ENCODE measurements at places on chromosomes 7 and 10. TPM values are rescaled to one million over a fixed set of nuclear protein-coding genes. Genes with fewer than 3 reads are reported as not detected.

DNA sequence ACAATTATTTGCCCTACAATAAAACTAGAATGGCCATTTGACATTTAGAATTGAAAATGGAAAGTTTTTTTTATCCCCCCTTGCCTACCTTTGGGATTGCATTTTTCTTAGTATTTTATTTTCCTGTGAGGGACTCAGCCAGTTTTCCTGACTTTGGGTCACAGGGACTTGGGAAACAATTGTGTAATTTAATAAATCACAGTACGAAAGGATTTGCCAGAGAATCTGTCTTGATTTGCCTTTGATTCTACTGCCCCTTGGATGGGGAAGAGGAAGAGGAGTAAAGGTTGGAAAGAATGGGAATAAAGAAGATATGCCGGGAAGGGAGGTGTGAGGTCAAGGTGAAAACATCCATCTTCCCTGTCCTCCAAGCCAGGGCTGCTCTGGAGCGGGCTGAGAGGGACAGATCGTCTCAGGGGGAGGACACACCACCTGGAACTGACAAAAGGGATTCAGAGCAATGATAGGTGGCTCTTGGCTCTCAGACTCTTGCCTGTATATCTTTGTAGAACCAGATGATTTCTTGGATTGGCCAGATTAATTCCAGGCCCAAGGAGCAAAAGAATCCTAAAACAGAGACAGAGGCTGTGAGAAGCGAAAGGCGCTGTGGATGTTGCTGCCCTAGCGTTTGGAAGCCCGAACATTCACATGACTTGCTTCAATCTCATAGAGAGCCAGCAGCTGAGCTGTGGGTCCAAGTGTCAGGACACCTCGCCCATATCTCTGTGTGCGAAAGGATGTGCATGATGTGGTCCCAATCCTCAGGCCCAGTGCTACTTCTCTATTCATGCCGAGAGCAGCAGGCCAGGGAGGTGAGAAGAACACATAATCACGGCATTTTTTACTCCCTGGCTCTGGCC lies 50.3 kb upstream of the ZEB1 start:
- no peaks in the 10 kb centered on the region for H3K4me1 ChIP-seq
- H3K36me3 ChIP-seq: no peaks in the 10 kb centered on the region
- no peaks in the 10 kb centered on the region for H3K27me3 ChIP-seq
- no peak for DNase-seq

GRCh38 chr10:43211030-43211429 lies 55.8 kb downstream of the RASGEF1A start:
- no peaks in the 10 kb centered on the region for H3K4me1 ChIP-seq
- H3K4me3 ChIP-seq: no peak overlapping the region
- no peak for DNase-seq
- H3K27me3 ChIP-seq: no peaks in the 10 kb centered on the region

GRCh38 chr7:51070151-51070550 lies 246.5 kb downstream of the COBL start:
- H3K36me3 ChIP-seq: no peaks in the 10 kb centered on the region
- no peak for DNase-seq
- no peaks in the 10 kb centered on the region for H3K27me3 ChIP-seq
- H3K27ac ChIP-seq: no peak overlapping the region
- no peak overlapping the region for H3K4me3 ChIP-seq
- peaks cover 21% of the 10 kb centered on the region for H3K4me1 ChIP-seq

DNA sequence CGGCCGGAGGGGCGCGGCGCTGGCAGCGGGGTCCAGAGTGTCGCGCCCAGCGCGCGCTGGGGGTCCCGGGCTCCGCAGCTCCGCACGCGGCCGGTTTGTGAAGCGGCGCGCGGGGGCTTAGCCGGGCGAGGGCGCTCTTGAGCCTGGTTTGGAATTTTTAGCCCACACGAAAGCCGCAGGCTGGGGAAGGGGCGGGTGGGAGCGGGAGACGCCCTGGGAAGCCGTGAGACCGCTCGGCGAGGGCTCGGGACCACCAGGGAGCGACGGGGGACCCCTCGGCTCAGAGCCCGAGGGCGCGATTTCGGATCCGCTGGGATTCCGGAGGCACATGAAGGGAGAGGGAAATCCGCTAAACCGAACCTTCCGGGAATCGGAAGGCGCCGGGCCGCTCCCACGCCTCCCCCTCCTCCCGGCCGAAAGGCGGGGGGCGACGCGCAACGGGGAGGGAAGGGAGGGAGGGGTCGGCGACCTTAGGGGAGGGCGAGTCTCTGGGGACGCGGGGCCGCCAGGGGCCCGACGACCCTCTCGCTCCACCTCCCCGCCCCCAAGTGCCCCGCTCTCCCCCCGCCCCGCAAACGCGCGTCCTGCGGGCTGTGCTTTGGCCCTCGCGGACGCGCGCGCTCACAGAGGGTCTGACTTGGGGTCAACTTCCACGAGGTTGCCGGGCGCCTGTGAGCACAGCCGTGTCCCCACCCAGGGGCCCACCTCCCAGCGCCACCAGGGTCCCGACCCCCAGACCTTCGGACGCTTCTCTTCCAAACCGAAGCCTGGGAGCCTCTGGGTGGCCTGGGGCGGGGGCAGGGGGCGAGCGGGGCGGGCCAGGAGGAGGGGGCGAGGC lies 5.1 kb upstream of the ELFN1 start:
- peak overlapping the region; percentile 69 for H3K4me3 ChIP-seq
- H3K36me3 ChIP-seq: no peaks in the 10 kb centered on the region
- DNase-seq: peak; percentile 55
- peaks cover 53% of the 10 kb centered on the region for H3K27me3 ChIP-seq
- H3K27ac ChIP-seq: peak overlapping the region; percentile 70
- peaks cover 39% of the 10 kb centered on the region for H3K4me1 ChIP-seq

CD36 gene
- polyA plus RNA-seq: 529 TPM

RBP3 gene
- not detected for polyA plus RNA-seq

SSC4D gene
- 1.6 TPM for polyA plus RNA-seq

- no peak for DNase-seq
- H3K4me3 ChIP-seq: no peak overlapping the region
- H3K27me3 ChIP-seq: no peaks in the 10 kb centered on the region
- H3K36me3 ChIP-seq: peaks cover 10% of the 10 kb centered on the region
Observed at GRCh38 chr7:50665403-50666123, 100.4 kb upstream of the DDC start.

DNA sequence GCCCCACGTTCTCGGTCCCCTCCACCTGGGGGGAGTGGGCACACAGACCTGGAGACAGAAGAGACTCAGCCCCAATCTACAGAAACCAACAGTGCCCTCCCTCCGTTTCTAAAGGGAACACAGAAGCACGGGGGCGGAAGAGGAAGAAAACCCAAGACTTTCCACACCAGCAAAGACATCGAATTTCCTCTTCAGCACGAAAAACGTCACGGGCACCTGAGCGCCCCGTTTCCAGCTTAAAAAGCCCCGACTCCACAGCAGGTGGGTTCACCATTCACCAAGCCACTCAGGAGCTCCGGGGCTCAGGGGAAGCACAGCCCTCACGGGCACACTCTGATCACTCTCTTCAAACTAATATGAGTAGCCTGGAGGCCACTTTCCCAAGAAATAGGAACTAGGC lies 19.6 kb downstream of the NUDT1 start:
- H3K27me3 ChIP-seq: no peaks in the 10 kb centered on the region
- no peak overlapping the region for H3K27ac ChIP-seq
- H3K4me1 ChIP-seq: no peaks in the 10 kb centered on the region
- DNase-seq: no peak
- no peak overlapping the region for H3K4me3 ChIP-seq

HOXA10 gene
- polyA plus RNA-seq: not detected

SPDYE6 gene
- polyA plus RNA-seq: 0.15 TPM

DNA sequence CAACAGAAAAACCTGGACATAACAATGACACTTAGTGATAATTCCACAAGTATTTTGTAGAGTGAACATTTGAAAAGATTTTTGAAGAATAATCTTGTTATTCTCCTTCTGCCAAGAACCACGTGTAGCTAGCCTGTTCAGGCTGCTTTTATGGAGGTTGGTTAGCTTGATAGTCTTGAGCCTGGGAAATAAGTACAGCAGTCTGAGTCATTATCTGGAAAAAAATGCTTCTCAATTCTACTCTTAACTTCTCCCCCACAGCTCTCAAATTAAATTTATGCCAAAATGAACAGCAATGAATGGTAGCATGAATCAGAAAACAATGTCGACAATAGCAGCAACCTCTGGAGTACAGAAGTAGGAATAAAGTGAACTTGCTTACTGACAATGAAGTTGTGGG lies 63.2 kb downstream of the GPR37 start:
- no peaks in the 10 kb centered on the region for H3K27me3 ChIP-seq
- no peak for DNase-seq
- H3K4me1 ChIP-seq: no peaks in the 10 kb centered on the region
- no peak overlapping the region for H3K4me3 ChIP-seq
- H3K36me3 ChIP-seq: no peaks in the 10 kb centered on the region

- no peak for DNase-seq
- H3K4me3 ChIP-seq: no peak overlapping the region
- no peaks in the 10 kb centered on the region for H3K36me3 ChIP-seq
- H3K4me1 ChIP-seq: no peaks in the 10 kb centered on the region
- H3K27ac ChIP-seq: no peak overlapping the region
Observed at GRCh38 chr10:19325581-19325980, 277.0 kb downstream of the MALRD1 start.

GRCh38 chr7:151053096-151053495 lies 4.6 kb downstream of the CDK5 start:
- no peaks in the 10 kb centered on the region for H3K36me3 ChIP-seq
- no peaks in the 10 kb centered on the region for H3K4me1 ChIP-seq
- H3K27ac ChIP-seq: no peak overlapping the region
- DNase-seq: no peak
- no peaks in the 10 kb centered on the region for H3K27me3 ChIP-seq
- no peak overlapping the region for H3K4me3 ChIP-seq

GRCh38 chr7:29030781-29031275 lies 72.7 kb upstream of the TRIL start:
- H3K27ac ChIP-seq: no peak overlapping the region
- no peaks in the 10 kb centered on the region for H3K36me3 ChIP-seq
- DNase-seq: no peak
- H3K4me3 ChIP-seq: no peak overlapping the region
- H3K27me3 ChIP-seq: no peaks in the 10 kb centered on the region
- peaks cover 11% of the 10 kb centered on the region for H3K4me1 ChIP-seq

NT5C3A gene
- 13.1 TPM for polyA plus RNA-seq

GRCh38 chr10:33284945-33285344 lies 49.5 kb downstream of the NRP1 start:
- H3K27ac ChIP-seq: peak overlapping the region; percentile 34
- peaks cover 38% of the 10 kb centered on the region for H3K4me1 ChIP-seq
- H3K36me3 ChIP-seq: no peaks in the 10 kb centered on the region
- no peaks in the 10 kb centered on the region for H3K27me3 ChIP-seq

DNA sequence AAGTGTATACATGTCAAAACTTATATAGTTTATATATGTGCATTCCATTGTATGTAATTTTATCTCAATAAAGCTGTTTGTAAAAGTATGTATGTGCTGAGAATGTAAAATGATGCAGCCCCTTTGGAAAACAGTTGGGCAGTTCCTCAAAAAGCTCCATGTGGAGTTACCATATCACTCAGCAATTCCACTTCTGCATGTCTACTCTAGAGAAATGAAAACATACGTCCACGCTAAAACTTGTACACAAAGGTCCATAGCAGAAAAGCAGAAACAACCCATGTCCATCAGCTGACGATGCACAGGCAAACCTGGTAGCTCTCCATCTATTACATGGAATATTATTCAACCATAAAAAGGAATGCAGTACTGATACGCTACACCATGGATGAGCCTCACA lies 8.3 kb upstream of the RGS10 start:
- no peaks in the 10 kb centered on the region for H3K4me1 ChIP-seq
- DNase-seq: no peak
- H3K4me3 ChIP-seq: no peak overlapping the region
- no peaks in the 10 kb centered on the region for H3K36me3 ChIP-seq
- H3K27me3 ChIP-seq: no peaks in the 10 kb centered on the region
- no peak overlapping the region for H3K27ac ChIP-seq

GRCh38 chr10:49594594-49594993 lies 15.5 kb upstream of the SLC18A3 start:
- no peak overlapping the region for H3K27ac ChIP-seq
- no peaks in the 10 kb centered on the region for H3K4me1 ChIP-seq
- no peaks in the 10 kb centered on the region for H3K36me3 ChIP-seq
- peaks cover 36% of the 10 kb centered on the region for H3K27me3 ChIP-seq
- no peak overlapping the region for H3K4me3 ChIP-seq

OR2A7 gene
- polyA plus RNA-seq: 0.19 TPM

- H3K4me3 ChIP-seq: peak overlapping the region; percentile 75
- H3K36me3 ChIP-seq: no peaks in the 10 kb centered on the region
- H3K4me1 ChIP-seq: peaks cover 8% of the 10 kb centered on the region
- peak overlapping the region; percentile 99 for H3K27ac ChIP-seq
- no peak for DNase-seq
Observed at GRCh38 chr7:106285855-106286492, 1.2 kb upstream of the NAMPT start.

GRCh38 chr7:98785929-98786571 lies 83.8 kb downstream of the TMEM130 start:
- no peak overlapping the region for H3K4me3 ChIP-seq
- no peak for DNase-seq
- no peak overlapping the region for H3K27ac ChIP-seq
- no peaks in the 10 kb centered on the region for H3K27me3 ChIP-seq

- DNase-seq: no peak
- no peaks in the 10 kb centered on the region for H3K27me3 ChIP-seq
- H3K27ac ChIP-seq: no peak overlapping the region
- H3K4me1 ChIP-seq: peaks cover 34% of the 10 kb centered on the region
Observed at GRCh38 chr10:84829131-84829530, 500.7 kb downstream of the CCSER2 start.

Measured in heart left ventricle (tissue), 16 donors.